ENCODE measurements at places on chromosomes 5 and 9.

- DNase-seq, result no peak
Observed at GRCh38 chr5:20041326-20042274, 53.6 kb upstream of the CDH18 start.

- DNase-seq, result no peak
Observed at GRCh38 chr9:136225366-136225747, 20.3 kb downstream of the QSOX2 start.

DNA sequence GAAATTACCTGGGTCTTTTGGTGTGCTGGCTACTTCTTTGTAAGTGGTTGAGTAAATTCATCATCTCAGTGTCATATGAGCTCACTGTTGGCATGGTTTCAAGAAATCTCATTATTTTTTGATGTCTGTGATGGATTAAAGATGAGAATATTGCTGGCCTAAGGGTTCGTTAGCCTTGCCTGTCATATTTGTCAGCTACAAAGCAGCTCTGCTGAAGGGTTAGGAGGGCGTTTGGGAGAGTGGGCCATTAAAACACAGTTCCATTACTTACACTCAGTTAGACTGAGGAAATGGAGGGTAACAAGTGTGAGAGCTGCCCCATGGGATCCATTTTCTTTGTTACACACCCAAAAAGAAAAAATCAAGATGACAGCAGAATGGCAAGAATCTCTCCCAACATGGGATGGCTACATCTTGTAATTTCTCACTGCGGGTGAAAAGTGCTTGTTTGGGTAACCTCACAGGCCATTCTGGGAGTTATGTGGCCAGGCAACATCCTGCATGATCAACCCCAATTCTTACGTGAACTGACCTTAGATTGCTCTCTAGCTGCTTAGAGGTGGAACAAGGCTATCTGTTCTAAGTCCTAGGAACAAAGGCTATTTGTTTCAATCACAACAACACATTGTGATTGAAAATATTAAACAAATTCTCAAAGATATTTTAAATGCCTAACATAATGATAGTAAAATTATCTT is 609.5 kb upstream of the RGMB start:
- no peak for DNase-seq

- DNase-seq, result no peak
Observed at GRCh38 chr9:91727316-91727861, 222.6 kb downstream of the ROR2 start.

GRCh38 chr5:115109356-115109755 is 60.4 kb downstream of the TRIM36 start:
- DNase-seq, result no peak

GRCh38 chr9:859251-859650 is 17.8 kb downstream of the DMRT1 start:
- no peak for DNase-seq

DNA sequence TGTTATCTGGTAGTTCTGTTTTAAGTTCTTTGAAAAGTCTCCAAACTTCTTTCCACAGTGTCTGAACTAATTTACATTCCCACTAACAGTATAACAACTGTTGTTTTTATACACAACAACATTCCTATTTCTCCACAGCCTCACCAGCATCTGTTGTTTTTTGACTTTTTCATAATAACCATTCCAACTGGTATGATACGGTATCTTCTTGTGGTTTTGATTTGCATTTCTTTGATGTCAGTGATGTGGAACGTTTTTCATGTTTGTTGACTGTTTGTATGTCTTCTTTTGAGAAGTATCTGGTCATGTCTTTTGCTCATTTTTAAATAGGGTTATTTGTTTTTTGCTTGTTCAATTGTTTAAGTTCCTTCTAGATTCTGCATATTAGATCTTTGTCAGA is 12.6 kb upstream of the GRAMD2B start:
- no peak for DNase-seq

DNA sequence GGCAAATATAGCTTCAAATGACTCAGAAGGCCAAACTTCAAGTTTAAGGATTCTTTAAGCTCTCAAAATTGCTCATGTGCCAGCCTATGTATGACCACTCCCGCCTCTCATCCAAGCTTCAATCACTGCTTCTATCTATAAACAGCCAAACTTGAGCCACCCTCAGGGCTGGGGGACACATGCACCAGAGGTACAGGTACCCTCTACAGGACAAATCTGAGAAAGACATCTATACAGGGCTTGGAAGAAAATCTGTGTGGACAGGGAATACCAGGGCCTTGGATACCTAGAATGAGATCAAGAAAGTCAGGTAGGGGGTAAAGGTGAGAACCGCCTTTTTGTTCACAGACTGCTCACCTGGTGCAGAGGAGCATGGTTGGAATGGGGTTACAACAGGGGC is 217.9 kb downstream of the ATPSCKMT start:
- no peak for DNase-seq

- DNase-seq, result no peak
Observed at GRCh38 chr5:138472353-138472752, 7.1 kb downstream of the EGR1 start.
